ENCODE measurements at places on chromosomes 11 and 22.

DNA sequence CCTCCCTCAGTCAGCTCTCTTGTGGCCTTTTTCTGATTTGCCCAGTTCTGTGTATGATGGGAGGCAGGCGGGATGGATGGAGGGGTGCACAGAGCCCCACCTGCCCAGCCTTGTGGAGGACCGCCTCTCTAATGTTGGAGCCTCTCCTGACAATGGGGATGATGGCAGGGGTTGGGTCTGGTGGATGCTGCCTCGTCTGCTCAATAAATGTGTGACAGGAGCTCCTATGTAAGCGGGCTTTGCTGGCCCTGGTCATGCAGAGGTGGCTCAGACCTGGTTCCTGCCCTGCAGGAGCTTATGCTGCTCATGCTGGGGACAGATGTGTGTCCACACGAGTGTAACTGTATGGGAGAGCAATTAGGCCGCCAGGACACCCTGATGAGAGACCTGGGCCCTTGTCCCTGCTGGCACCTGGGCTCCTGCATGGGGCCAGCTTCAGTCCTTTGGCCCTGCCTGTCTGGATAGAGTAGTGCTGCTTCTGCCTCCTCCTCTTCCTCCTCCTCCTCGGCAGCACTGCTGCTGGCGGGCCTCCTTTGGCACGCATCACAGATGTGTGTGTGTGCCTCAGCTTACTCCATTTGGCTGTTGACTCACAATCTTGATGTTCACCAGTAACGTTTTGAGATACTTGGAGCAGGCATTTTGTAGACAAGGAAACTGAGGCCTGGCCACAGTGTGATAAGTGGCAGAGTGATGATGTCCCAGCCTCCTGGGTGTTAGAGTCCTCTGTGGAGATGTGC is 131.0 kb downstream of the TBC1D22A start:
- no peak for DNase-seq

GRCh38 chr11:83689144-83689780 is 403.1 kb upstream of the CCDC90B start:
- DNase-seq = no peak

DNA sequence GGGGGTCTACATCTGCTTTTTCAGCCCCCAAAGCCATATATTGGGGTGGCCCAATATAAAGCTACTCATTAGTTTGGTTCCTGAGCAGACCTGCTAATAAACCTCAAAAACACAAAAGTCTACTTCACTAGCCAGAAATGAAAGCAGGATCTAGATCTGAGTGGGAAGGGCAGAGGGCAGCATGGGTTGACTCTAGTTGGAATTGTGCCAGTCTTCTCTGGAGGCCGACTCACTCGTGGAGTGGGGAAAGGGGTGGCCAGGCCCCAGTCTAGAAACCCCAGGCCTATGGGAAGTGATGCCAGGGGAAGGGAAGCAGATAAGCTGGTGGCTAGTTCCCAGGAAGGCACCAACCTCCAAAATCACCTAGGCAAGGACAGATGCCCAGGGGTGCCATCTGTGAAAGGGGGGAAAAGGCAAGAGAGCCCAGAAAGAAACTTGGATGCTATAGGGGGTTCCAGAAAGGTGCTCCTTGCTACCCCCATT is 5.3 kb downstream of the PATZ1 start:
- no peak for DNase-seq

DNA sequence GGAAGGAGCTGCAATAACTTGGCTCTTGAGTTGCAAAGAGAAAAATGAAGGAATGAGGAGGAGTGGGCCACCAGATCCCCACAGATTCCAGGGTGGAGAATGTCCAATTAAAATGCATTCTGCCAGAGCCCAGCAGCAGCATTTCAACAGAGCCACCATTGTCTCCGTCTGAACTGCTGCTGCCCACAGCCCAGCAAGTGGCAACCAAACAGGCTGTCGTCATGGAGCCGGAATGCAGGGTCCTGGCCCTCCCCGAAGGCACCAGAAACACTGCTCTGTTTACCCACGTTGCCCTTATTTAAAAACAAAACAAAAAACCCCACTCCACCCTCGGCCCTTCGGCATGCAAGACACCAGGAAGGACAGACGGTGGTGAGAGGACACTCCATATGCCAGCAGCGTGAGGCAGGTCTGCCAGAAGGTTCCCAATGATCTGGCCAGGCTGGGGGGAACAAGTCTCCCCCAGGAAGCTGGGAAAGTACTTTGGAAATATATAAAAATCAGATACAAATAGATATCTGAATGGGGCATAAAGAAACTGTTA is 32.5 kb downstream of the PLEKHA7 start:
- DNase-seq = no peak

DNA sequence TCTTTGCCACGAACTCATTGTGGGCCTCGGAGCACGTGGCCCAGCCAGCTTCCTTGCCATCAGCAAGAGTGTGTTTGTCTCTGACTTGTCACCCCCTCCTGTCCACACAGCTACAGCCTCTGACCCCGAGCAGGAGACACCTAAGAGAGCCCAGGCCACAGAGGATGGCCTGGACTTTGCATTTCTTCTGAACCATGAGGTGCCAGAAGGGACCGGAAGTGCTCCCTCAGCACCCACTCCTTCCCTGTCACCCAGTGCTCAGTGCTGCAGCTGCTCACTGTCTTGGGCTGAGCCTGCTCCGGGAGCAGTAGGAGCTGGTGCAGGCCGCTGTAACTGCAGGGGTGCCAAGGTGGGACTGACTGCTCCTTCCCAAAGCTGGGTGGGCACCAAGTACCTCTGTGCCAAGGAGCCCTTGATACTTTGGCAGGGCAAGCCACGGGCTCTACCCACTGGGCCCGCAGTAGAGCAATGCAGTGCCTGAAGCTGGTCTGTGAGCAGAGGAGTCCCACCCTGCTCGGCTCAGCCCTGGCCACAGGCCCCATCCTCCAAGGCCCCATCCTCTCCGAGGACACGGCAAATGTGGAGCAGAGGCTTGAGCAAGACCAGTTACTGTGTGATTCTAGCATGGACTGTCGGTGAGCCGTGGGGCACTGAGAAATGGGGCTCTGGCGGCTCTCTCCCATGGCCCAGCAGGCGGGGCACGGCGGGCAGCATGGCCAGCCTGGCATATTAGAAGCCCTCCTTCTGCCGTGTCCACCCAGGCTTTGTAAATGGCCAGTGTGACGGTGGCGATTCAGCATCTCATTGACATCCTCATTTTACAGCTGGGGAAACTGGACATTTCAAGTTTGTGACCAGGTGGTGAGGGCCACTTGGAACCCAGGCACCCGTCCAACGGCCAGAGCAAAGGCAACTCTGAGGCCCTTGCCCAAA is 6.3 kb downstream of the GRK2 start:
- DNase-seq = no peak

GRCh38 chr22:45295492-45295891 is 10.7 kb downstream of the UPK3A start:
- DNase-seq = no peak

DNA sequence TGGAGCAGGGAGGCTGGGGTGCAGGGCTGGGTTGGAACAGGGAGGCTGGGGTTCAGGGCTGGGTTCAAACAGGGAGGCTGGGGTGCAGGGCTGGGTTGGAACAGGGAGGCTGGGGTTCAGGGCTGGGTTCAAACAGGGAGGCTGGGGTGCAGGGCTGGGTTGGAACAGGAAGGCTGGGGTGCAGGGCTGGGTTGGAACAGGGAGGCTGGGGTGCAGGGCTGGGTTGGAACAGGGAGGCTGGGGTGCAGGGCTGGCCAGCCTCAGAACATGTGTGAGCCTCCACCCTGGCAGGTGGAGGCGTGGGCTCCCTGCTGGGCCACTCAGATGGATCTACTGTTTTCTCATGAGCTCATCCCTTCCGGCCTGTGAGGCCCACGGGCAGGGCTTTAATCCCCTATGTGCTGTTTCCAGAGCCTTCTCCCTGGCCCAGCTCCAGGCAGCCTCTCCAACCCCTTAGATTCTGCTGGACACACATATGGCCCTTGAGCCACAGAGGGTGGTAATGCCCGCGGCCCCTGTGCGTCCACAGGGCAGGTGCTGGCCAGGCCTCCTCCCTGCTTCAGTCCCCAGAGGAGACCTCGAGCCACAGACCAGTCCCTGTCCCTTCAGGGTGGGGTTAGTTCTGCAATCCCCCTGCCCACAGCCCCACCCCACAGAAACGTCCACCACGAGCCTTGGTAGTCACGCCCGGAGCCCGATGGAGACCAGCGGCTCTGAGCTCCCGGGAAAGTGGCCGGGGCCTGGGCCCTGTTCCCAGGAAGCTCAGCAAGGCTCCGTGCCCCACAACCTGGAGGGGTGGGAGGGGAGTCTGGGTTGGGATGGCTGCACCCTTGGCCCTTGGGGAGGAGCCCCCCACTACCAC is 197.9 kb downstream of the BRD1 start:
- DNase-seq = no peak

DNA sequence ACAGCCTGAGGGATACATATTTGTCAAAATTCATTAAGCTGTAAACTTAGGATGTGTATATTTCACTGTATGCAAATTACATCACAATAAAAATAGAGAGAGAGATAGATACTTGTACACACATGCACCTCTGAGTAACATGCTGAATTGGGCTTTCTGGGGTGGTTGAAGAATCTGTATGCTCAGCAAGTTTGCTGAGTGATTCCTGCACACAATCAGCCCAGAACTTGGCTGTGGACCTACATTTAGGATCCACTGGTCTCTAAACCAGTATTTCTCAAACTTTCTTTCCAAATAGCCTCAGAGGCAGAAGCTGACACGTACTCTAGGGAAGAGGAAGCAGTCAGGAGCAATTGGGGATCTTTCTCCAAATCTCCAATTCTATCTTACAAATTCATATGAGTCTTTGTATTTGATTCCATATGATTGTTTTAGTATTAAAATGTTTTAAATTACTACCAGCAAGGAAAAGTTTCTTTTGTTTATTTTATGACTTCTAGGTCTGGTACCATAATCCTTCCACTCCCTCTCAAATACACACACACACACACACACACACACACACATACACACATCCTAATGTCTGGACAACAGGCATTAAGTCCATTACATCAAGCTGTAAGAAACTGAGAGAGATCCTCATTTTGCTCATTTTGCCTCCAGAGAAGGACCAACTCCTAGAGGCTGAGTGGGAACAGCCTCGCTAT is 20.0 kb downstream of the SYT13 start:
- DNase-seq = no peak

GRCh38 chr11:100683126-100683525 is 4.0 kb upstream of the ARHGAP42 start:
- no peak for DNase-seq

DNA sequence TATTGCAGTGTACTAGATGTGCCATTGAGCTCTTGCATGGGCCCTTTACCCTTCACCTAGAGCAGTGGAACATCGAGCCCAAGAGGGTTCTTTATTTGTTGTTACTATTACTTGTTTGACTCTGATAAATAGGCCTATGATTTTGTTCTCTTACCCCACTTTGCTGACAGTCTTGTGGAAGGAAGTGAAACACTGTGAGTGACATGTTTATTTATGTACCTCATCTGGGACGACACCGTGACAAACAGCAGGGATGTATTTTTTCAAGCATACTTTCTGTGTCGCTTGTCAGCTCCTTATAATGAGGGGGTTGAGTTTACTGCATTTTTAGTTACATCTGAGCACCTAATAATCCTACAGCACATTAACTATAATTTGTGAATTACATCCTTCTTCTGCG is 1010.3 kb upstream of the TENM4 start:
- no peak for DNase-seq

GRCh38 chr22:50129121-50129736 is 39.4 kb downstream of the MOV10L1 start:
- no peak for DNase-seq

DNA sequence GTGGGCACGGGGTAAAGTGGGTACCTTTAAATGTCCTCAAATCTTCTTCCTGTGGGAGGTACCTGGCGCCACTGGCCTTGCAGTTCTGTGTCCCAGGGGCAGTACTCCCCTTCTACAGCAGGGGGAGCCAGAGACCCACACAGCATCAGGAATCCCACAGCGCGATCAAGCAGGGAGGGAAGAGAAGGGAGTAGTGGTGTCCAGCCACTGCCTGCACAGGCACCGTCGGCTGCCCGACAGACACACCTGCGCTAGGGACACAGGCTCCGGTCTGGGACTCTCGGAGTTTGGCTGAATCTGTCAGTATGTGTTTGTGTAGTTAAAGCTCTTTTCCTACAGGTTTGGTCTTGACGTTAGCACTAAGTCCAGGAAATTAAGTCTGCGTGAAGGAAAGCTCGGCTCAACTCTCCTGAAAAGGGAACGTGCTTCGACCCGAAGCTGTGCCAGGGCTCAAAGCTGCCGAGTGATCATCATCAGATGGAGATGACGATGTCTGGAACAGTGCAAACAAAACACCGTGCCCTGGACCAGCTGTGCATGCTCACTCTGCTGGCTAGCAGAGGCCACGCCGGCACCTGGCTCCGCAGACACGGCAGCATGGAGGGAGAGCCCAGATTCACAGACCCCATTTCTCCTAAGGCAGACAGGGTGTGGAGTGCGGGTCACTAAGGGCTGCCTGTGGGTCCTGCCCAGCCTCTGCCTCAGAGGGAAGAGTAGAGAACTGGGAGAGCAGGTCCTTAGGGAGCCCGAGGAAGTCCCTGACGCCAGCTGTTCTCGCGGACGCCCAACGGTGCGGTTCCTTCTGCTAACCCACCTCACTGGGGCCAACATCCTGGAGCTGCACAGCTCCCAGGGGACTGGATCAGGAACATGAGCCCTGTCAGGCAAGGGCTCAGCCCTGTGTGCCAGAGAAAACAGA is 56.0 kb upstream of the BID start:
- no peak for DNase-seq

DNA sequence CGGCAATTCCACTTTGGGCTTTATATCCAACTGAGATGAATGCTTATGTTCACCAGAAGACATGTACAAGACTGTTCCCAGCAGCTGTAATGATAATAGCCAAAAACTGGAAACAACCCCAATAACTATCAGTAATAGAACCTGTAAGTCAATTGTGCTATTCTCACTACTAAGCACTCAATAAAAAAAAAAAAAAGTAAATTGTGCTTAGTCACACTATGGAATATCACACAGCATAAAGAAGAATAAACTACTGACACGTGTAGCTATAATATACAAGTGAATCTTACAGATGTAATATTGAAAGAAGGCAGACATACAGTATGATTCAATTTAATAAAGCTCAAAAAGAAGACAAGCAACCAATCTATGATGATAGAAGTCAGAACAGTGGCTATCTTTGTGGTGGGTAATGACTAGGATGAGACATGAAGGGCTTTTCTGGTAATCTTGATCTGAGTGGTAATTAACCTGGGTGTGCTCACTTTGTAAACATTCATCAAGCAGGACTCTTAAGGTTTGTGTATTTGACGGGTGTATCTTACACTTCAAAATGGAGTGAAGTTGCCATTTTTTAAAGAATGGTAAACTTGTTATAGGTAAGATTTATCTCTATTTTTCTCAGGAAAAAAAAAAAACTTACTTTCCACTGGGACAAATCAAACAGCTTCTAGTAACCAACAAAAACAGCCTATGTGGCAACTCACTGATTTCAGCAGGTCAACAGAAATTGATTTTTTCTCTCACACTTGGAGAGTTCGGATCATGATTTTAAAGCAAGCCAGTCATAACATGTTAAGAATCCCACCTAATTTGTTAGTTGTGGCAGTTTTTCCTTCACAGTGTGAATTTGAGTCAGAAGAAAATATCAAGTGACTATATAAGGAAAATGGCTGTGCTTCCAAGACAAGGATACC is 84.2 kb downstream of the CCDC83 start:
- DNase-seq = no peak

GRCh38 chr11:772429-773390 is 4.6 kb downstream of the GATD1 start:
- no peak for DNase-seq

- no peak for DNase-seq
Measured at GRCh38 chr11:78156127-78156844, 16.9 kb upstream of the ALG8 start.
